ENCODE measurements at places on chromosomes 3 and 15. TPM values are rescaled to one million over a fixed set of nuclear protein-coding genes. Genes with fewer than 3 reads are reported as not detected.

The TUSC7 gene
- total RNA-seq: not detected

- peaks cover 2% of the 10 kb centered on the region for H3K27me3 ChIP-seq
- H3K4me3 ChIP-seq: no peak overlapping the region
- DNase-seq: no peak
- H3K27ac ChIP-seq: no peak overlapping the region
- peaks cover 4% of the 10 kb centered on the region for H3K4me1 ChIP-seq
These were observed 31.8 kb downstream of the UMPS start for GRCh38 chr3:124761935-124762660.

DNA sequence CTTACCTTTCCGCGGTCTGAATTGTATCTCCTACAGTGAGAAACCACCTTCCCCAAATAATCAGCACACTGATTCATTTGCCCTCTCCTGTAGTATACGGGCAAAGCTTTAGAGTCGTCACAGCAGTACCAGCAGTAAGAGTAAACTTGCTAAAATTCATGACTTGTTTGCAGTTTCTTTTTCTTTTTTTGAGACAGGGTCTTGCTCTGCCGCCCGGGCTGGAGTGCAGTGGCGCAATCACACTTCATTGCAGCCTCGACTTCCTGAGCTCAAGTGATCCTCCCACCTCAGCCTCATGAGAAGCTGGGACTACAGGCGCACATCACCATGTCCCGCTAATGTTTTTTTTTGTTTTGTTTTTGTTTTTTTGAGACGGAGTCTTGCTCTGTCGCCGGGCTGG, 11.9 kb downstream of the SCAMP5 start:
- peaks cover 7% of the 10 kb centered on the region for H3K4me1 ChIP-seq
- no peaks in the 10 kb centered on the region for H3K36me3 ChIP-seq
- no peak overlapping the region for H3K4me3 ChIP-seq
- peaks cover 35% of the 10 kb centered on the region for H3K27me3 ChIP-seq
- no peak overlapping the region for H3K27ac ChIP-seq
- no peak for DNase-seq

- peaks cover 7% of the 10 kb centered on the region for H3K36me3 ChIP-seq
- no peak overlapping the region for H3K27ac ChIP-seq
- DNase-seq: no peak
- no peak overlapping the region for H3K4me3 ChIP-seq
- H3K4me1 ChIP-seq: peaks cover 23% of the 10 kb centered on the region
These were observed 24.5 kb downstream of the CCR9 start for GRCh38 chr3:45910892-45911291.

DNA sequence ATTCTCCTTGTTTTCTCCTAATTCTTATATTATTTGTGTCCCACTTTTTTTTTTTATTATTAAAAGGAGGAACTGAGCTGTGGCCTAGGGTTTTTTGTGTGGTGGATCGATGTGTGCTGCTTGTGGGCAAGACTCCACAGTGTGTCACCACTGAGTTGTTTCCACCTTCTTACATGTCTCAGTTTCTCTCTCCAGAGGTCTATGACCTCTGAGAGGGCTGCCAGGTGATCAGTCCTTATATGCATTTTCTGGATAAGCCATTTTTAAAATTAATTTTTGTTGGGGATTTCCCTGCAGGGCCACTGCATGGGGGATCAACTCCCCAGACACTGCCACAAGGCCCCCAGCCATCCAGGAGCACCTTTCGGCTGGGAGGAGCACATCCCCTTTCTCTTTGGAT, 27.8 kb downstream of the IQCF6 start:
- DNase-seq: no peak
- no peak overlapping the region for H3K4me3 ChIP-seq
- H3K27me3 ChIP-seq: peaks cover 3% of the 10 kb centered on the region
- H3K4me1 ChIP-seq: peaks cover 9% of the 10 kb centered on the region

DNA sequence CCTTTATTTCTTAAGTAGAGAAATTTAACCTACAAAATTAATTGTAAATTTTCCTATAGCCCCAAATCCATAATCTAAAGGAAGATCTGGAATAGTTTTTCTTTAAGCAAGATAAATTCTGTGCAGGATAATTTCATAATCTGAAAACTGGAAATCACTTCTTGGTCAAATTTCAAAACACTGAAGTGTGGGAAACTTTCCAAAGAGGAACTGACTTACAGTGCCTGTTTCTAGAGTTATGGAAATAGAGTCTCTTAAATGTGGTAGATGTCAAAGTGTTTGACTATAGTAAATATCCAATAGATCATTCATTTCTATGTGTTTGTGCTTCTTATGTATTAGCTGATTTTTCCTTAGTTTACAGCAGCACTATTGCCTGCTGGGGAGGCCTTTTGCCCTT, 1.6 kb upstream of the P2RY13 start:
- H3K4me3 ChIP-seq: no peak overlapping the region
- H3K4me1 ChIP-seq: peaks cover 11% of the 10 kb centered on the region
- peaks cover 15% of the 10 kb centered on the region for H3K27me3 ChIP-seq
- no peak for DNase-seq

- peaks cover 10% of the 10 kb centered on the region for H3K36me3 ChIP-seq
- no peak overlapping the region for H3K27ac ChIP-seq
These were observed 159.5 kb downstream of the CHSY1 start for GRCh38 chr15:101092156-101092866.

DNA sequence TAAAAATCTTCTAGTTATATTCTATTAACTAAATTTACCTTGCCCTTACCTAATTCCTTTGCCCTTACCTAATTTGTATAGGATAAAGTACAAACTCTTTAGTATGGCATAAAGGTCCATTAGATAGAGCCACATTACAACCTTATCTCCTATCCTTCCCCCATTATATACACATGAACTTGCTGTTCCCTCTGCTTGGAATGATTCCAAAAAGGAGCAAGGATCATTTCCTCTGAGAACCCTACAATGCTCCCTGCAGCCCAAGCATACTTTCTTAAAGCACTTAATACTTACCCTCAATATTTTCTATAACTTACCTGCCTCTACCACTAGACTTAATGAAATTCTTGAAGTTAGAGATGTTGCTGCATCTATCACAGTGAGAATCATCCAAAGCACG, 118.9 kb upstream of the CCDC54 start:
- H3K27me3 ChIP-seq: peaks cover 32% of the 10 kb centered on the region
- no peaks in the 10 kb centered on the region for H3K36me3 ChIP-seq
- H3K4me3 ChIP-seq: no peak overlapping the region
- DNase-seq: no peak
- H3K27ac ChIP-seq: no peak overlapping the region
- H3K4me1 ChIP-seq: peaks cover 3% of the 10 kb centered on the region

The DMXL2 gene
- total RNA-seq: 11.8 TPM

- no peak for DNase-seq
- H3K27me3 ChIP-seq: peaks cover 19% of the 10 kb centered on the region
- peaks cover 3% of the 10 kb centered on the region for H3K4me1 ChIP-seq
- no peak overlapping the region for H3K4me3 ChIP-seq
These were observed 930 bp downstream of the CYP8B1 start for GRCh38 chr3:42874749-42875148.

DNA sequence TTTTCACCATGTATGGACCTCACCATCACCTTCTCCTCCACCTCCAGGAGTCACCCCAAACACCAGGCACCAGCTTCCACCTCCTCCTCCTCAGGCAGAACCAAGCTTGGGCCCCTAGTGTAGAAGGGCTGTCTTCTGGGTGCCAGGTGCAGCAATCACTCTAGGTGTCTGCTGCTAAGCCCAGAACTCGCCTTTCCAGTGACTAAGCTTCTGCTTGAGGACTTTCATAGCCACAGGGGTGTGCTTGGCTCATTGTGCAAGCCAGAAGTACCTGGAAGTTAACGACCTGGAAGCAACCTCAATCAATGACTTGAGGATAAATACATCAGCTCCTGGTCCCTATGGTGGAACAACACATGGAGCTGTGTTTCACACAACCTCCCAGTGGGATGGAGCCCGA, 49.8 kb upstream of the PXYLP1 start:
- H3K4me1 ChIP-seq: no peaks in the 10 kb centered on the region
- no peaks in the 10 kb centered on the region for H3K36me3 ChIP-seq
- DNase-seq: no peak
- H3K4me3 ChIP-seq: no peak overlapping the region
- H3K27ac ChIP-seq: no peak overlapping the region

GRCh38 chr15:35061161-35061824, 23.8 kb downstream of the NANOGP8 start:
- no peak overlapping the region for H3K27ac ChIP-seq
- H3K4me1 ChIP-seq: no peaks in the 10 kb centered on the region
- DNase-seq: no peak
- H3K4me3 ChIP-seq: no peak overlapping the region
- H3K36me3 ChIP-seq: no peaks in the 10 kb centered on the region

DNA sequence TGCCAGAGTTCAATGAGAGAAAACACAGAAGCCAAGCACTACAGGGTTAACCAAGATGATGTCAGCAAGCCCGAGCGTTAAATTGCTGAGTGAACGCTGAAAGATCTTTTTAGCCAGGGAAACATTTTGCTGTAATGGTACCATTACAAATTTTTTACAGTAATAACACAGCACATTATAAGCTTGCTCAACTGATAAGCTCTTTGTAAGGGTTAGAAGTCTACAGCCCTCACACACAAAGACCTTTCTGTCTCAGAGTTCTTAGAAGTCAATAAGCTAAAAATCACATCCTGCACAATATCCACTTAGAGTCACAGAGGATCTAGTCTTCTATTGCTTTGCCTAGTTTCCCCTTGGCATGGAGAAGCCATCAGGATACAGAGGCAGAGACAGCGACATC, 29.9 kb downstream of the CHSY1 start:
- DNase-seq: no peak
- no peak overlapping the region for H3K4me3 ChIP-seq
- peaks cover 39% of the 10 kb centered on the region for H3K36me3 ChIP-seq
- peaks cover 47% of the 10 kb centered on the region for H3K4me1 ChIP-seq

- H3K27me3 ChIP-seq: no peaks in the 10 kb centered on the region
- H3K4me1 ChIP-seq: no peaks in the 10 kb centered on the region
- no peaks in the 10 kb centered on the region for H3K36me3 ChIP-seq
- no peak overlapping the region for H3K4me3 ChIP-seq
- no peak for DNase-seq
These were observed 123.0 kb upstream of the NR2F2 start for GRCh38 chr15:96207377-96208006.

DNA sequence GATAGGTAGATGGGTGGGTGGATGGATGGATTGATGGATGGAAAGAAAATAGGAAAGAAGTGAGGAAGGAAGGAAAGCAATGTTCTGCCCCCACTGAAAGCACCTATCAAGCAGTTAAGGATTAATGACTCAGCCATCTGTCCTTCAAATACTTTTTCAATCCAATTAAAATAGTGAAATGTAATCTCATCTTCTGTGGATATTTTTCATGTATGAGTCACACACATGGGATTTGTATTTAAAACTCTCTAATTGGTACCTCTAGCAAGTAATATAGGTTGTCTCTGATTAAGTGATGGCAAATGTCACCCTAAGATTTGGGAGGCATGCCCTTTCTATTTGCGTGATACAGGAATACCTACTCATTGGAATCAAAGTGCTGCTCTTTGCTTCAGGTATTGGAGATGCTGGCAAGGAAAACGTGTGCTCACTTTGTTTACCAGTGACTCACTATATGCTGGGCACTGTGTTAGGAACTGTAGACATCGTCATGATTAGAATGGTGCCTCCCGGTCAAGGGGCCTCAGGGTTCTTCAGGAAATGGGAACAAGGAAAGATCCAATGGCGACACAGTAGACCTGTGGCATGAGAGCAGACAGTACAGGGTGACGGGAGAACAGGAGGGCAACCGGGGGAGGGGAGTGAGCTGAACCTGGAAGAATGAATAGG, 230.1 kb downstream of the CLSTN2 start:
- no peak overlapping the region for H3K27ac ChIP-seq
- H3K4me1 ChIP-seq: no peaks in the 10 kb centered on the region
- no peak for DNase-seq
- peaks cover 10% of the 10 kb centered on the region for H3K27me3 ChIP-seq

GRCh38 chr3:124976383-124976782, 41.8 kb upstream of the MUC13 start:
- H3K27me3 ChIP-seq: no peaks in the 10 kb centered on the region
- H3K36me3 ChIP-seq: peaks cover 62% of the 10 kb centered on the region
- H3K4me1 ChIP-seq: peaks cover 20% of the 10 kb centered on the region

- H3K4me1 ChIP-seq: peaks cover 16% of the 10 kb centered on the region
- no peak overlapping the region for H3K27ac ChIP-seq
- no peaks in the 10 kb centered on the region for H3K27me3 ChIP-seq
- no peak overlapping the region for H3K4me3 ChIP-seq
- DNase-seq: no peak
- peaks cover 1% of the 10 kb centered on the region for H3K36me3 ChIP-seq
These were observed 12.8 kb upstream of the CSRNP1 start for GRCh38 chr3:39166134-39166710.

The MESP1 gene
- 2.1 TPM for total RNA-seq

DNA sequence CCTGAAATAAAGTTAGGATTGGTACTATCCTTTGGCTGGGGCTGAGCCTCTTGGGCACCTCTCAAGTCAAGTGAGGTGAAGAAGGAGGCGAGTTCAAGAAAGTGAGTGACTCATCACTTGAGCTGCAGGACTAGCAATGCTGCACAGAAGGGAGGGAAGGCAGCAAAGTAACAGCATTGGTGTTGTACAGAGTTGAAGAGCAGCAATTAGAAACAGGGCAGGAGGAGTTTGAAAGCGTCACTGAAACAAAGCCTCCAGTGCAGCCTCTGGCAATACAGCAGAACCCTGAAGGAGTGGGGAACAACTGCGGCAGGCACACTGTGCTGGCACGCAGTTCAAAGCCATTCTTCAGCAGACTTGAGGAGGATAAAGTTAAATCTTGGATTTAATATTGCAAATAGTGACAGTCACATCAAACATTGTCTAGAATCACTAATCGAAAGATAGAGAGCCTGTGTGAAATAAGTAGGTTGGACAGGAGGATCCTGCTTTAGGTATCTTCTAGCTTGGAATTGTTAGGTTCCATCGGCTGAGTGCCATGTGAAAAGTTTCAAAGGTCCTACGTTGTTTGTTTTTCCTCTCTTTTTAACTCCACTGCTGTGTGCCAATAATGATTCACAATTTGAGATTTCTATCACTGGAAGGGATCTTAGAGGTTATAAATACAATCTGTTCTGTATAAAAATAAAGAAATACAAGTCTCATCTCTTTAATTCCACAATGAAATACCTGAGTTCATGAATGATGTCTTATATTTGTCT, 479.8 kb downstream of the NAALADL2 start:
- H3K27ac ChIP-seq: no peak overlapping the region
- DNase-seq: no peak
- H3K4me3 ChIP-seq: no peak overlapping the region
- no peaks in the 10 kb centered on the region for H3K4me1 ChIP-seq
- no peaks in the 10 kb centered on the region for H3K27me3 ChIP-seq

GRCh38 chr3:50003216-50003615, 63.3 kb downstream of the RBM6 start:
- H3K4me1 ChIP-seq: peaks cover 4% of the 10 kb centered on the region
- no peaks in the 10 kb centered on the region for H3K27me3 ChIP-seq
- H3K36me3 ChIP-seq: peaks cover 36% of the 10 kb centered on the region
- no peak overlapping the region for H3K27ac ChIP-seq
- no peak overlapping the region for H3K4me3 ChIP-seq
- DNase-seq: no peak

DNA sequence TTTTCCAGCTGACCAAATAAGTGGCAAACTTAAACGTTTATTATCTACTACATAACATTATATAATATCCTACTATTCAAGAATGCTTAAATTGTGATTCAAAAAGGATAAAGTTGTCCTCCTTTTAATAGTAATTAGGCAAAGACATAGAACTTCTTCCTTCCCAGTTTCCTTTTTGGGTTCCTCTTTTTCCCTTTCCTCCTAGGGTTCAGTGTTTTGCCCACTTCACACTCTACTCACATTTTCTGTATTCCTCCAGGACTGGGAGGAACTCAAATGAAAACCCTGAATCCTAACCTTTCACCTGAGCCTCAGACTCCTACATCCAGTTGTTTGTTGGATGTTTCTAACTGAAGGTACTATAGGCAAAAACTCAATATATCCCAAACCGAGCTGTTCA, 132.5 kb downstream of the PEAK1 start:
- H3K27ac ChIP-seq: no peak overlapping the region
- H3K4me3 ChIP-seq: no peak overlapping the region
- H3K27me3 ChIP-seq: no peaks in the 10 kb centered on the region
- peaks cover 19% of the 10 kb centered on the region for H3K36me3 ChIP-seq
- DNase-seq: no peak
